ENCODE measurements at places on chromosomes 11 and 22.

- DNase-seq = no peak
Measured at GRCh38 chr22:20580179-20580578, 72.8 kb downstream of the MED15 start.

DNA sequence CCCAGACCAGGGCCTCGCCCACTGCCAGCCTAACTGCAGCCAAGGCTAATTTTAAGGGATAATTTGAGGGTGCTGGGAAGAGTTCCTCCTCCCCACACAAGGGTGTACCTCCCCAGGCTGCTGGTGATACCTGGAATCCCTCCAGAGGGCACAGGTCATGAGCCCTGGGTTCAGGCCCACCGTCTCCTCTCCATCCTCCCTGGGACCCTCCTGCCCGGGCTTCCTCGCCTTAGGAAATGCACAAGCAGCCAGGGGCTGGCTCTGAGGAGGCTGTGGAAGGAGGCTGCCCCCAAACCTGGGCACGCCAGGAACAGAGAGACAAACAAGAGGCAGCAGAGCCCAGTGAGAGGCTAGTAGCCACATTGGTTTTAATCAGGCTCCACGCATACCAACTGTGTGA lies 16.6 kb upstream of the TSKU start:
- DNase-seq = no peak

DNA sequence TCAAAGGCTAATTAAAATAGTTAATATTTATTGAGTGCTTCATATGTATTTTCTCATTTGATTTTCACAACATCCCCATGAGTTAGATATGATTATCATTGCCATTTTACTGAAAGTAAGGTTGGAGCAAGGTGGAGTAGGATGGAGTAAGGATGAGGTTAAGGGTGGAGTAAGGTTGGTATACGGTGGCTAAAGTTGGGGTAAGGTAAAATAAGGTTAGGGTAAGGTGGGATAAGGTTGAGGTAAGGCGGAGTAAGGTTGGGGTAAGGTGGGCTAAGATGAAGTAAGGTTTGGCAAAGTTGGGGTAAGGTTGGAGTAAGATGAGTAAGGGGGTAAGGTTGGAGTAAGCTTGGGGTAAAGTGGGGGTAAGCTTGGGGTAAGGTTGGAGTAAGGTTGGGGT lies 45.8 kb upstream of the CLDN5 start:
- DNase-seq = no peak

DNA sequence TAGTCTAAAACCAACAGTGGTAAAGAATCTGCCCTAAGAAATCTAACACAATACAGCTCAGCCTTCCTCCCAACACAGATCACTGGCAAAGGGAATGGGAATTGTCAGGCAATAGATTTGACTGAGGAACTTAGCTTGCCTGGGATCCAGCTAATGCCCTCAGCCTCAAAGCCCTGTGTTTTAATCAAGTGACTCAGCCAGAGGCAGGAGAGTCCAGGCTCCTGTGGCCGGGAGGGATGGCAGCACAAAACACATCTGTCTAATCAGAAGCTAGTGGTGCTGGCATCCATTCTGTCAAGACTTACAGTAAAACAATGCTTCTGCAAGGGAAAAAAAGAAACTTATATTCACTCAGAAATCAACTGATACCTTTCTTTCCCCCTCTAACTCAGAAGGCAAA lies 5.6 kb downstream of the SYTL2 start:
- no peak for DNase-seq

DNA sequence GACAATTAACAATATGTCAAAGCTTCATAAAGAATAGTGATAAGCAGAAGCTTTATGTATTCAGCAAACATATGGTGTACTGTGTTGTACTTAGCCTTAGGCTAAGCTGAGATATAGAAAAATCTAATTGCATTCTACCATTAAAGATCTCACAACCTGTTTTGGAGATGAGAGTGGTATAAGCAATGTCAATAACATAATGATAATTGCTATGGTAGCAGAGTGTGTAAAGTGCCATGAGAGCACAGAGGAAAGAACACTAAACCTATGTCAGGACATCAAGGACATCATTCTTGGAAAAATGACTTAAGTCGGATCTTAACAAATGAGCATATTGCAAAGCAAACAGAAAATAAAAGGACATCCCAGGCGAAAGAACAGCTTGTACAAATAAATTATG lies 28.6 kb upstream of the ANGPTL5 start:
- DNase-seq = no peak

- no peak for DNase-seq
Measured at GRCh38 chr11:115523727-115524399, 19.6 kb upstream of the CADM1 start.

DNA sequence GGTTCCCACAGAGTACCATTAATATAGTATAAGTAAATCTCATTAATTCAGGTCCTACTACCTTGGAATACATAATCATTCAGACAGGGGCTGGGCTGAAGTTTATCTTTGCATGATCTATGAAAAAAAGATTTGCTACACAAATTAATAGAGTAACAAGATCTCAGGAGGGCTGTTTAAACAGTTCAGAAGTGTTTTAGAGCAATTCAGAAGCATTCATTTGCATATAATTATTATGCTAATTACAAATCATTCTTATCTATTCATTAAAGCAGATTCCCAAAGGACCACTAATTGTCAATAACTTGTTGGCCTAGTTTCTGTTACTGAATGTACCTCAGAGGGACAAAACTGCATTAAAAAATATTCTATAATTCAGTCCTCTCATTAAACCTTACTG lies 40.5 kb downstream of the PITPNB start:
- DNase-seq = no peak
